ENCODE measurements at places on chromosomes 3 and 15.

- no peak for DNase-seq
Measured at GRCh38 chr3:197501879-197502620, 53.7 kb downstream of the BDH1 start.

DNA sequence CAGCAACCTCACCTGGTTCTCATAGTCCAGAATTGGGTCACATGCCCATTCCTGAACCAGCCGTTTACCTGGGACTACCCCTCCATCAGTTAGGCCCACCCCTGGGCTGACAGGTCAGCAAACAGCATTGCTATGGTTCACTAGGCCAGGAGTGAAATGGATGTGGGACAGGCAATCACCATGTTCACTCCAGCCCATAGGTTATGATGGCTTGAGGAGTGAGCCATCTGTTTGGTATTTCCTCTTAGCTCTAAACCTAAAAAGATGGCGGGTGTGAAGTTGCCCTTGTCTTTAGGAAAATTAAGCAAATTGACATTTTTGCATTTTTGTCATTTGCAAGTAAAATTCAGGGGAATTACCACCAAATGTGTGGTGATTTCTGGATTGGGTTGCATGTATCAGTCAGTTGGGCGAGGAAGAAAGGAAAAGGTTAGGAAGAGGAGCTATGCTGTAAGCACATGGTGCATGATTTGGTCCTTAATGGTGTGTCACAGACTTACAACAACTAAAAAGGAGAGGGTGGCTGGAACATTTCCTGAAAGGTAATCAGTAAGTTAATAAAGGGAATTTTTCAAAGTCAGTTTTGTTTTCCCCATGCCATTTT, 17.2 kb downstream of the NXPE3 start:
- no peak for DNase-seq

DNA sequence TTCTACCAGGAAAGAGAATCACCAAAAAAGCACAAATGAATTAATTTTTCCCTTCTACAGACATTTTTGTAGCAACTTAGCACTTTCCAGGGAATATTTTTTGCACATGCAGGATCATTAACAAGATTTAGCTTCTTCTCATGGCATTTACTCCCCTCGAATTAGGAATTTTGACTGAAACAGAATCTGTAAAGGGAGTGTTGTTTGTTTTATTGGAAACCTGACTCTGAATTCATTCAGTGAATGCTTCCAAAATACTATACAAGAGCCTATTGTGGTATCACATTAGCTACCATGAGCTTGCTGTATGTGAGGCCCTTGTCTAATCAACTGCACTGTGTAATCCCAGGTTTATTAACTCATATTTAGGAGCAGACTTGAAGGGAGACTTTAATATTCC, 130.4 kb upstream of the ATP10A start:
- DNase-seq = no peak

- no peak for DNase-seq
Measured at GRCh38 chr15:94532226-94532625, 300.9 kb downstream of the MCTP2 start.

GRCh38 chr3:141431411-141432378, 55.1 kb upstream of the RASA2 start:
- no peak for DNase-seq

GRCh38 chr3:5344707-5345106, 157.2 kb downstream of the EDEM1 start:
- DNase-seq = no peak

DNA sequence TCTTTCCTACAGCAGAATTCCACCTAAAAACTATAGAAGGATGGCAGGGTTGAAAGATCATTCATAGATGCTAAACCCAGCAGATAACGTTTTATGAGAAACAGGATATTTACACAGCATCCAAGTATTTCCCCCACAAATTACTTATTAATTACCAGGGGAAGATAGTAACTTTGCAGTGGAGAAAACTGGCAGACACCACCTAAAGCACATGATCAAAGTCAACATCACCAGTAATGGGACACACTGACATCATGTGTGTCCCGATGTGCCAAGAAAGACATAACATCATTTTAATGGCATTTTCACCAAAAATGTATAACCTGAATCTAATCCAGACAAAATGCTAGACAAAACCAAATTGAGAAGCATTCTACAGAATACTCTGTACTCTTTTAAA, 220.4 kb upstream of the THBS1 start:
- no peak for DNase-seq

- DNase-seq = no peak
Measured at GRCh38 chr3:166498446-166498845, 661.2 kb upstream of the BCHE start.

GRCh38 chr3:119492128-119492527, 6.2 kb upstream of the TIMMDC1 start:
- DNase-seq = no peak

GRCh38 chr3:14913071-14913925, 34.1 kb upstream of the NR2C2 start:
- DNase-seq = no peak

- no peak for DNase-seq
Measured at GRCh38 chr15:78927077-78927790, 17.6 kb downstream of the CTSH start.

DNA sequence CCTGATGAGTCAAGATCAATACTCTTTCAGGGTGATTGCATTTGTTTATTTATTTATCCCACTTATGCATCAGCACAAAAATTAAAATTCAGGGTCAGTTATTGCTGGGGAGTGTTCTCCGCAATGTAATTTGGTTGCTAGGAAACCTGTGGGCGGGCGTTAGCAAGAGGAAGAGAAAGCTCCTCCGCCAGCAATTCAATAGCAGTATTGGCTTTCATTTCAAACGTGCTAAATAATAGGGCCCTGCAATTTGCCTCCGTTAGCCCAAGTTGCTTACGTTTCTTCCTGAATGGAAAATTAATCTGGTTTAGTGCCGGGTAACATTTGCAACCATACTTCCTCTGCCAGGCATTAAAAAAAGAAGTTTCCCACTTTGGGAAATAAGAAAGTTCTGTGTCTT, 35.5 kb upstream of the PLCL2 start:
- no peak for DNase-seq

DNA sequence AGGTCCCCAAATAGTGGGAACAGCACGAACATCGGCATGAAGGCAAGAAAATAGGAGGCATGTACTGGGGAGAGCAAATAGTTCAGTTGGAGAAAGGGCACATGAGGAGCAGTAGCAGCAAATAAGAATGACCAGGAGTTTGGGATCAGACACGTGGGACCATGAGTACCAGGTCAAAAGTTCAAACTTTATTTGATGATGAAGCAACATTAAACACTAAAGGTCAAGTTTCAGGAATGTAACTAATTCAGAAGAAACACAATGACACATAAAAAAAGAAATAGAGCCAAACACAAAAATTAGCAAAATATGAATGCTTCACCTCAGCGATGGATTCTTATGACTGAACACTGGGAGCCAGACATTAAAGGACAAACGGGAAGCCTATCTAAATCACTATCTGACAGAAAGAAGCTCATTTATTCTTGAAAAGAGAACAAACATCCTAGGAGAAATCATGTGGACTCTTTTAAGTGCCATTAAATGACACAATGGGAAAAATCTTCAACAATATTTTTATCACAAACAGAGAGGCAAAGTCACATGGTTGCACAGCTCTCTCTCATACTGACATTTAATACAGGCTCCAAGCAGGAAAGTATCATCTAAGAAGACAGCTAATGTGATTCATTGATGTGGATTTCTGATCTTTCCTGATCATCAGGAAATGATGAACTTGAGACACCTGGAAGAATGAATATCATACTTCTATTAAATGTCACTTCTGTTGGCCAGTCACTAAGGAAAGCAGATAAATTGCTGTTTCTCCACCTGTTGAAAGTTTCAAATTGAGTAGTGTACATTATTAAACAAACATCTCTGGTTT, 216.9 kb upstream of the THBS1 start:
- no peak for DNase-seq

DNA sequence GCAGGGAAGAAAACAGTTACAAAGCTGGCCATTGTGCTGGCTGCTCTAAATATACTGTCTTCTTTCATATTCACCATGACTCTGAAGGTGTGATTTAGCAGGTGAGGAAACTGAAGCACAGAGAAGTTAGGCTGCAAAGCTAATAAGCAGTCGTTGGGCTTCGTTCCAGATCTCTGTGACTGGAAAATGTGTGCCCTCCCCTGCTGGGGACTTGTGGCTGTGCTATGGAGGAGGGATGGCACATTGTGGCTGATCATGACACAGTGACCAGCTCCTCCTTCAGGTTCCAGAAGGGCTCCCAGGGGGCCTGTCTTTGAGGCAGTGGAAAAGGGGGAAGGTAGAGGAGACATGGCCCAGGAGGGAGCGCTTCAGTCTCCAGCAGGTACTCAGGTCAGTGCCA, 19.2 kb downstream of the PXK start:
- DNase-seq = no peak

DNA sequence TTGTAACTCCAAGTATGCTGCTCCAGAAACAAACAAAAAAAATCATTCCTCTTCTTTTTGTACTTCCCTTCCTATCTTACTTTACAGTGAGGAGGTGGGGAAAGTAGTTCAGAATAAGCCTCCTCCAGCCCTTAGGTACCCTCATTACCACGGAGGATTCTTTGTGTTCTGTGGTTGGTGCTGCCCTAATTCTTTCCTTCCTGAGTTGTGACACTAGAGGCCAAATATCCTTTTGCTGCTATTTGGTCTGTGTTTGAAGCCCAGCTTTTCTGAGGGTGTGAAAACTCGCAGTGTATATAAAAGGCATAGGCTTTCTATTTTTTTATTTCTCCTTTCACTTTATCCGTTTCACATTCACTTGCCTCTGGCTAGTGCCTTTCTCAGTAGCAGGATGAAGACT, 98.2 kb downstream of the HHLA2 start:
- no peak for DNase-seq

DNA sequence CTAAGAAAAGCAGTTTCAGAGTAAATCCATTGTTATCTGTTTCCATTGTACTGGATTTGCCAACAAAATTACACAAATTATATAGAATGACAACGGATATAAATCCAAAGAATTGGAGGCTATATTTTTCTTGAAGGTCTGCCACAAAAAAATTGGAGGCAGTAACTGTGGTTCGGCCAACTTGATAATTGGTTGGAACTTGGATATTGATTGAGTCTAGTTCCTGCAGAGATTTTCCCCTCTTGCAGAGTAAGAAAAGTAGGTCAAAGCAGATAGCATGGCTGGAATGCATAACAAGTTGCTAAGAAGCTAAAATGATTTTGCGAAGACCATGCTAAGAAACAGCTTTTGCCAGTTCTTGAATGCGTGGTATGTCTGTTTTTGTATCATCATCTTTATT, 269.6 kb upstream of the CFAP20DC start:
- no peak for DNase-seq

DNA sequence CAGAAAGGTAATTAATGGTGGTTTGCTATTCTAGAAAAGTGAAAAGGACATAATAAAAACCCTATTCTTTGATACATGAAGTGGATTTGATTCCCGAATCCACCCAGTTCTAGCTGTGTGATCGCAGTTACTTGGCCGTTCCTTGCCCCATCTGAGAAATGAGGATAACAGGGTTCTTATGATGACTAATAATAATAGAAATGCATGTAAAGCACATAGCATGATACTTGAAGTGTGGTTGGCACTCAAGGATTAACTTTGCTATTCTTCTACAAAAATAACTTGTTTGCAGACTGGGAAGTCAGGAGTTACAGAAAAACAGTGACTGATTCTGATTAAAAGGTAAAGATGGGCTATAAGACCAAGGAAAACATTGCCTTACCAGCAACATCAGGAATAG, 26.8 kb downstream of the PARL start:
- no peak for DNase-seq

Measured in amniotic stem cell (primary cell).